AG10803 (cell line): ENCODE measurements at places on chromosomes 3 and 15.

GRCh38 chr15:52183562-52184173, 7.5 kb downstream of the GNB5 start:
- DNase-seq: peak; percentile 36

- no peak for DNase-seq
Observed at GRCh38 chr3:150751781-150752263, 11.1 kb downstream of the SIAH2 start.

GRCh38 chr3:113104357-113105092, 106.8 kb upstream of the BOC start:
- DNase-seq: no peak

- DNase-seq: peak; percentile 62
Observed at GRCh38 chr3:77329116-77329515, 289.2 kb downstream of the ROBO2 start.

GRCh38 chr3:114370537-114371174, 76.8 kb downstream of the TIGIT start:
- no peak for DNase-seq

DNA sequence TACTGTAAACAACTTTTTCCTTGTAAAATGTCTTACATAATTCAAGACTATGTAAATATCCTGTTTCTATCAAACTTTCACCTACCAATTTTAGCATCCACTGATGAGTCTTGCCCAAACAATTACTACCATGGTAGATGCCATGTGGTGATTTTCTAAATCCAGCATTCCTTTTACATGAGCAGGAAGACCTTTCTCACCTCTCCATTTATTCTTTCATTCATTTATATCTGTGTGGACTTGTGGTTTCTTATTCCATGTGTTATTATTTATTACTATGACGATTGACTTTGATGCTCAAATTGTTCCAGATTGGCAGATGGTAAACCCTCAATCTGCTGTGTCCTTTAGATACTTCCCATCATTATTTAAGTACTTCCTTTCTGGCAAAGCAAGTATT, 62.4 kb downstream of the IFT57 start:
- DNase-seq: peak; percentile 71

DNA sequence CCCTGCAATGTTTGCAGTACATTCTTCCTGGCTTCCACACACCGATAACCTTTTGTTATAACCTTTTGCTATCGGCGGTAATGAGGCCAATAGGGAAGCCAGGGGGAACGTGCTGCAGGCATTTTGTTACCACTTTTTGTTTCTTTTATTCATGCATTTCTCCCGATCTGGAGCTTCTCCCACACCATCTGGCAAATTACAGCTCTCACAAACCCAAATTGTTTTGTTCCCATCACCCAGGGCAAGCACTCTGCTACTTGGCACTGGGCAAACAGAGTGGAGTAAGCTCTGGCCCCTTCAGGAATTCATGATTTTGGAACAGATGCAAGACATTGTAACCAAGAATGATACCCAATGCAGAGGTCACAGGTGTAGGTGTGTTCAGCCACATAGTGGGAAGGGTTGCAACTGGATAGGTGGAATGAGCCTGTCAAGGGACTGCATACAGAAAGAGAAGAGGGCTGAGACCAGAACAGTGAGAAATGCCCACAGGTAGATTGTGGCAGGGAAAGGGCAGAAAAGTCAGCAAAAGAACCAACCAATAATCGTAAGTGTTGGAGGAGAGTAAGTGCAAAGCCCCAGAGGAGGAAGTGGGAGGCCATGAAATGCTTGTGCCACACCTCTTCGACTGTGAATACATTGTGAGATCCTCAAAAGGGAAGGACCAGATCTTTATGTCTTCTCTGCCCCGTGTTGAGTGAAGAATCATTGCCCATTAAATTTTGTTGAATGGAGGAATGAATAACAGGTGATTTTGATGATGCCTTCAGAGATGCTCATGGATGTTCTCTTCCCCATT, 45.8 kb downstream of the PARP15 start:
- no peak for DNase-seq

DNA sequence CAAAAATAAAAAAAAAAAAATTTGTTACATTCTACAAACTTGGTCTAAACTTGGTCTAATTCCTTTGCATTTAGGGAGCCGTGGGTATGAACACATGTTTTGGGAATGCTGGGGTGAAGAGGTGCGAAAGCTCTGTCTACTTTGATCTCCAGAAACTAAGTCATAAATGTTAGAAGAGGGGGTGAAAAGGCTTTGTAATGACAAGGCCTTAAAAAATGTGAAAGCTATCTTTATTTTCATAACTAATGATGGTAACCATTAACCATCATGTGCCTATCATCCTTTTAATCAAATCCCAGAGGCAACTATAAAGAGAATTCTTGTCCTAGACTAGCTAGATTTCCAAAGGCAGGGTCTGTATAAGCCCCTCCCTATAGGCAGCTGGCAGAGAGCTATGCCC, 60.9 kb downstream of the PRICKLE2 start:
- no peak for DNase-seq

GRCh38 chr3:181230258-181230657, 240.7 kb upstream of the DNAJC19 start:
- DNase-seq: no peak
